SW480 (cell line): ENCODE measurements at places on chromosomes 12 and 14.
A peak's percentile ranks its signal among the peaks of the same experiment; 100 is the strongest.

- no peak for DNase-seq
These were observed 5.0 kb downstream of the FANCM start for GRCh38 chr14:45140661-45141187.

GRCh38 chr12:38911611-38912010, 6.2 kb upstream of the CPNE8 start:
- DNase-seq: no peak

DNA sequence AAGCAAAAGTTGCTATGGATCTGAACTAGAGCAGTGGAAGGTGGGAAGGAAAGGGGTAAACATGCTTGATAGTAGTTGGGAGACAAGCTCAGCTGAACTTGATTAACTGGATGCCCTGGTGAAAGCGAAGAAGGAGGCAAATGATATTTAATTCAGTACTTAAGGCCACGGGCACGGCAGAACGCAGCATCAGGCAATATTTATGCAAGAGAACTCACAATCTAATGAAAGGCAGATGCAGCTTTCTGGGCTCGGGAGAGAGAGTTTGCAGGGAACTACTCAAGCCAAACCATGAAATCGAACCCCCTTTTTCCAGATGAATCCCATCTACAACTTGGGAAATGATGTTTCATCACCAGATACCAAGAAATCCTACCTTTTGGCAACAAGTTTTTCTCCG, 3.5 kb upstream of the CNIH1 start:
- no peak for DNase-seq

- DNase-seq: peak; percentile 77
These were observed 10.0 kb downstream of the TUBA1B start for GRCh38 chr12:49121047-49121696.

GRCh38 chr14:101019990-101020710, 116.6 kb upstream of the RTL1 start:
- DNase-seq: no peak

DNA sequence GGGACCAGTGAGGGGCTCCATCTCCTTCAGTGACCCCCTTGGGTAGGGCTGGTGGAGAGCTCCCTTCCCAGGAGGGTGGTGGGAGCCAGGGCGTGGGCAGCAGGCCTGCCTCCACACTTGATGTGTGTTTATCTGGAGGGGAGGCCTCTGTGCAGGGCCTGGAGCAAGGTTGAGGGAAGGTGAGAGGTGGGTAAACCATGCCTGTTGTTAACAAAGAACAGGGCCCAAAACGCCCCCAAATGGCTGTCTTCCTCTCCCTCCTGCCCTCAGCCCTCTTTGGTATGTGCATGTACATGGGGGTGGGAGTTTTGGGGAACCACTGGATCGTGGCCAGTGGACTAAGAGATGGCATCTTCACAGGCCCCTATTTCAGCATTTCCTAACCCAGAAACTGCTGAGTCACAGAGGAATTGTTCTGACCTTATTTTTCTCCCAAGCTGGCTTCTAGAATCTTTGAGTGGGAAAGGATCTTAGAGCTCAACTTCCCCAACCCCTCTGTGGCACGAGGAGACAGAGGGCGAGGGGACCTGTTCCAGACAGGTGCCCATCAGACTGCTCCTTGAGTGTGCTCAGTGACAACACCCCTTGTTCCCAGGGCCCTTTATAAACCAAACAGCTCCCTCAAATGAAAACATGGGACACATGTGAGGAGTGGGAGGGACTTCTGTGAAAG, 3.6 kb downstream of the SLC48A1 start:
- no peak for DNase-seq

- DNase-seq: peak; percentile 52
These were observed 1.5 kb upstream of the PPP1CC start for GRCh38 chr12:110744151-110744571.

- no peak for DNase-seq
These were observed 44.1 kb downstream of the HRK start for GRCh38 chr12:116837097-116837496.

GRCh38 chr12:19846574-19846973, 407.3 kb downstream of the AEBP2 start:
- DNase-seq: no peak

DNA sequence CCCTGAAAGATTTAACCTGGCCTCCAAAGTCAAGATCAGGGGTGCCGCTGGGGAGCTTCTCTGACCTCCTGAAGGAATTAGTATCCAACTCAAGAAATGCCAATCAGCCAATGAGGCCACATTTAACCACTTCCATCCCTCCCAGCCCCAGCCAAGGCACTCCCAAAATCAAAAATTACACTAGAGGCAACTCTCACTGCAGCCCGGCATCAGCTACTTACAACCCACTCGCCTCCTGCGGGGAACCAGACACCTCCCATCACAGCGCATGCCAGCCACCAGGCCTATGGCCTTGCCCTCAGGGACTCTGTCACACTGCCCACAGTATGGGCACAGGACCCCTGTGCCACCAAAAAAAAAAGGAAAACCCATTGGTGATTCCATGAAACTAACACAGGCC, 62.3 kb upstream of the DDX11 start:
- DNase-seq: no peak

DNA sequence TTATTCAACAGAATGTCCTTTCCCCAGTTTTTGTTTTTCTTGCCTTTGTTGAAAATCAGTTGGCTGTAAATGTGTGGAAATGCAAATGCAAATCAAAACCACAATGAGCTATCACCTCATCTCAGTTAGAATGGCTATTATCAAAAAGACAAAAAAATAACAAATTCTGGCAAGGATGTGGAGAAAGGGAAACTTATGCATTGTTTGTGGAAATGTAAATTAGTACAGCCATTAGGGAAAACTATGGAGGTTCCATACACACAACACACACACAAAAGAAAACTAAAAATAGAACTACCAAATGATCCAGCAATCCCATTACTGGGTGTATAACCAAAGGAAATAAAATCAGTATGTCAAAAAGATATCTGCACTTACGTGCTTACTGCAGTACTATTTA, 518.8 kb upstream of the ATXN7L3B start:
- DNase-seq: no peak

DNA sequence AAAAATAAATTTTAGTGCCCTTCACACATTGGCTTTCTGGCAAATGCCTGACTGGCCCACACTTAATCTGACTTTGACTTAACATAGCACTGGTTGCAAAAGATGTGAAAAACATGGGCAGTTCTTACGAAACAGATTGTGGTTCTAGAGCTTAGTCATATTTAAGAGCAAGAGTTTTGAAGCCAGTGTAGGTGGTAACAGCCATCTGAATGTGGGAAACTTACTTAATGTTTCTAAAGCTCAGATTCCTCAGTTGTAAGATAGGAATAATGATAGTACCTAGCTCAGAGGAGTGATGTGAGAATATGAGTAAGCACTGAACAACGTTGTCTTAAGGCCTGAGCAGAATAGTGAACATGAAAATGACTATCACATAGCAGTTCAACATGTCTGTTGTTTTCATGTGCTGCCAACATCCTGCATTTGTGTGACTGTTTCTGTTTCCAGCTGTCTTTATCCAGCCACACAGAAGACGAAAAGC, 262.7 kb downstream of the SYT1 start:
- peak; percentile 16 for DNase-seq

DNA sequence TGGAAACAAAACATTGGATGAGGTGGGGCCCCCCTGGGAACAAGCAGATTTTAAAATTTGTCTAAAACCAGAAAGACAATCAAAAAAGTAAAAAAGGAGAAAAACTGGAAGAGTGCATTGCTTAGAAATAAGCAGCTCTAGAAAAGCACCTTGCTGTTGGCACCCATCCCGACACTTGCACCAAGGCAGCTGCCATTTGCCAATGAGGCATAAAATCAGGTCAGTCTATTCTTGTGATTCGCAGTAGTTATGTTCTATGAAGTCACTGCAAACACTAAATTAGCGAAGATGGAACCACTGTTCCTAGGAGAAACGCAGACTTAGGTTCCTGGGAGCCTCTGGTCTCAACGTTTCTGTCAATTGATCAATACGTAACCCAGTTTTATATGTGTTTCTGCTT, 16.2 kb downstream of the VPS33A start:
- no peak for DNase-seq

DNA sequence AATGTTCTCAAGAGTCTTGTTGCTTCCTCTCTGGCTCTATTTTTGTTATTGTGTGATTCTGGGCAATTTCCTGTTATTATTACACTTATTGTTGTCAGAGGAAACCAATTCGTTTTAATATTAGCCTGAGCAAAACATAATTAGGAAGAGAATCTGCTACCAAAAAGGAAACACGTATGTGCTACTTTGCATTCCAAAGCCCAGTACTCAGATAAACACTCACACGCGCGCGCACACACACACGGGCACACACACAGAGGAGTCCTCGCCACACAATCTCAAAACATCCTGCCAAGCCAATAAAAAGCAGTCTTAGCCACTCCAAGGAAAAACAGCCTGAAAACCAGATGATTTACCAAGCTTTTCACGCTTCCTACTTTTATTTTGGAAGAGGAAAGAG, 400.7 kb downstream of the NUAK1 start:
- DNase-seq: no peak

DNA sequence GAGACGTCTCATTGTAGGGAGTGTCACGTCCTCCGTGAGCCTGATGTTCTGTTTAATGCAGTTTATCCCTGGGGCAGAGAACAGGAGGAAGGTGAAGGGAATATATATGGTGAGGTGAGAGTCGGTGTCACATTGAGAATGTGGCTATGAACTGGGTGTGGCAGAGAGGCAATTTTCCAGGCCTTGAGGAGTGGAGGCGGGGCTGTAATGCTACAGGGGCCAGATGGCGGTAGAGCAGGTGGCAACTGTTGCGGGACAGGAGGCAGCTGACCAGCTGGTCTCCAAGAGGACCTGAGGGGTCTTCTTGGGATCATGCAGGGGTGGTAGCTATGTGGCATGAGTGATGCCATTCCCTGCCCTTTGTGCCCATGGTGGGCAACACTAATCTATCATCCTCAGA, 59.6 kb downstream of the CACNA1C start:
- DNase-seq: peak; percentile 29

- peak; percentile 82 for DNase-seq
These were observed 72.8 kb downstream of the IRF2BPL start for GRCh38 chr14:76955575-76956315.

DNA sequence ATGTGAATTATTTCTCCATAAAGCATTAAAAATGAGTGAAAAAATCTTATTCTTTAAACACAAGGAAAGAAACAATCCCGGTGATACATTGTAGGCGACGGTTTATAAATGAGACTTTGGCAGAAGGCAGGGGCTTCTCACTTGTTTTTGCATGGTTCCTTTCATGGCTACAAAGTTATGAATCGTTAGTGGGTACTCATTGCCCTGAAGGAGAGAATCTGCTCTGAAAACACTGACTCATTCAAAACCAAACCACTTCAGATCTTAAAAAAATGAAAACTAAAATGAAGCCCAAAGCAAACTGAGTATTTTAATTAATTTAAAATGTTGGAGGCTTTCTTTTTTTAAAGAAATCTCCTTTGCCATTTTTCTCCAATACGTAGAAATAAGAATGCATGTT, 41.4 kb upstream of the AMIGO2 start:
- no peak for DNase-seq
